ENCODE measurements at places on chromosomes 7 and 10.

DNA sequence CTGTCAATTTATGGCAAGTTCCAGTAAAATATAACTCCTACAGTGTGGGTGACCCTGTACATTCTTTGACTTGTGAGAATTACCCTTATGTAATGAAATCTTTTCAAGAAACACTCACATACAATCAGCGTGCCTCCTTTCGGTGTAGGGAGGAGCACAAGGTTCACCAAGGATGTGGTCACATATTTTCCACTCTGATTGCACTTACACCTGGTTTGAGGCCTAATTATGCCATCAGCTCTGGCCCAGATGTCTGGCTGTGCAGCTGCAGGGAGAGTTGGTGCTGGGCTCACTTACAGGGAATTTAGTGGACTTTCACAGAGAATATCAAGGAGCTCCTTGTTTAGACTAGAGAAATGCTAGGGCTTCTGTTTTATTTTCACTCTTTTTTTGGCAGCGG is 146.0 kb upstream of the STEAP4 start:
- DNase-seq, result no peak

GRCh38 chr7:109092268-109092667 is 522.6 kb downstream of the DNAJB9 start:
- DNase-seq, result no peak

DNA sequence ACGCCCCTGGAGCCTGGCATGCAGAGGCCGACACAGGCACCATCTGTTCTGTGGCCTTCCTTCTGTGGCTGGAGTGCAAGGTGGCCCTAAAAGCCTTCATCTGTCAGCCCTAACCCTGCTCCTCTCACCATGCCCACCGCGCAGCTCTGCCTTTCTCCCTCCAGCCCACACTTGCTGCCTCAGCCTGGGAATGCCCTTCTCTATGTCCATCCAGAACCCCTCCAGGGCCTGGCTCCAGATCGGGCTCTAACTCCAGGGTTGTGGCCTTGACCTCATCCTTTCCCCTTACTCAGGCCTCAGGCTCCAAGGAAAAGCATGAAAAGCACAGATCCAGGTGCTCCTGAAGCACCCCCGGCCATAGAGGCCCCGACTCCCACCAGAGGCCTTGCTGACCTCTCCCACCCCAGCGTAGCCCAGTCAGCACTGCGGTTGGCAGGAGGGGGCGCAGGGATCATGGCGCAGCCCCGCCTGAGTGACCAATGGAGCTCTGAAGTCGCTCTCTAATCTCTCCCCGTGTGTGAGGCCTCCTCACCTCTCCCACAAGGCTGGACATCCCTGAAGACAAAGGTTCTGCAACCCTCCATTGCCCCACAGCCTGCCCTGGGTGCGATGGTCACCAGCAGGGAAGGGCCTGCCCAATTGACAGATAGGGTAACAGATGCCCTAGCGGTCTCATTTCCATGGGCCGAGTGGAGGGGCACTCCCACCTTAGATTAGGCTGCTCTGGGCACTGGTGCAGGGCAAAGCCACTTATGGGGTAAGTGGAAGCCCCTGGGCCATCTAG is 9.2 kb downstream of the ZCCHC24 start:
- DNase-seq, result no peak

- DNase-seq, result no peak
These were observed 544.1 kb downstream of the HTR7 start for GRCh38 chr10:90313576-90314325.

DNA sequence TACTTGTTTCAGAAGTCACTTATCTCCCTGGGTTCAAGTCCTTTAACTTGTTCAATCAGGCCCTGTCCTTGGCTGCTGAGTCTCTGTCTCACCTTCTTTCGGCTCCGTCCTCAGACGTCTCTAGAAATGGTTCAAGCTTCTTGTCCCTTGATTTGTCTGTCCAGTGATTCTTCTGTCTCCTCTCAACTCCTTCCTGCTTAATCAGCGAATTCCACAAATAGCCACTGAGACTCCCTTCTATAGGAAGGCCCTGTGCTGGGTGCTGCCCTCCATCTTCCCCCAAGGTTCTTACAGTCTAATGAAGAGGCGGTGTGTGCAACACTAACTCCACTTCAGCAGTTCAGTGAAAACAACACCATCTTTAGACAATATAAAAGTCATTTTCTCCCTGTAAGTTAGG is 12.7 kb downstream of the FAM241B start:
- no peak for DNase-seq

DNA sequence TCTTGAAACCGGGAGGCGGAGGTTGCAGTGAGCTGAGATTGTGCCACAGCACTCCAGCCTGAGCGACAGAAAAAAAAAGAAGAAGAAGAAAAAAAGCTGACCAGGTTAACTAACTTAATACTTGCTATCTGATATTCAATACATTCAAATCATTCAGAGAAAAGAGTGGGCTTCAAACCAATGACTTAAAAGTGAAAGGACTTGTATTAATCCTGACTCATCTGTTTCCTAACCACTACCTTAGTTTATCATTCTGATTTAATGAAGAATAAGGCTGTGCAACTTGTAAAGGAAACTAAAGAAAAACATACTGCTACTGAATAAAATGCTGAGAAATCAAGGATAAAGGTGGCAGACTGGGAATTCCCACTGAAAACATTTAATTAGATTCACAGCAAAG is 128.4 kb downstream of the NRBF2 start:
- DNase-seq, result no peak

GRCh38 chr7:28960071-28960840 is 2.1 kb upstream of the TRIL start:
- DNase-seq, result no peak

DNA sequence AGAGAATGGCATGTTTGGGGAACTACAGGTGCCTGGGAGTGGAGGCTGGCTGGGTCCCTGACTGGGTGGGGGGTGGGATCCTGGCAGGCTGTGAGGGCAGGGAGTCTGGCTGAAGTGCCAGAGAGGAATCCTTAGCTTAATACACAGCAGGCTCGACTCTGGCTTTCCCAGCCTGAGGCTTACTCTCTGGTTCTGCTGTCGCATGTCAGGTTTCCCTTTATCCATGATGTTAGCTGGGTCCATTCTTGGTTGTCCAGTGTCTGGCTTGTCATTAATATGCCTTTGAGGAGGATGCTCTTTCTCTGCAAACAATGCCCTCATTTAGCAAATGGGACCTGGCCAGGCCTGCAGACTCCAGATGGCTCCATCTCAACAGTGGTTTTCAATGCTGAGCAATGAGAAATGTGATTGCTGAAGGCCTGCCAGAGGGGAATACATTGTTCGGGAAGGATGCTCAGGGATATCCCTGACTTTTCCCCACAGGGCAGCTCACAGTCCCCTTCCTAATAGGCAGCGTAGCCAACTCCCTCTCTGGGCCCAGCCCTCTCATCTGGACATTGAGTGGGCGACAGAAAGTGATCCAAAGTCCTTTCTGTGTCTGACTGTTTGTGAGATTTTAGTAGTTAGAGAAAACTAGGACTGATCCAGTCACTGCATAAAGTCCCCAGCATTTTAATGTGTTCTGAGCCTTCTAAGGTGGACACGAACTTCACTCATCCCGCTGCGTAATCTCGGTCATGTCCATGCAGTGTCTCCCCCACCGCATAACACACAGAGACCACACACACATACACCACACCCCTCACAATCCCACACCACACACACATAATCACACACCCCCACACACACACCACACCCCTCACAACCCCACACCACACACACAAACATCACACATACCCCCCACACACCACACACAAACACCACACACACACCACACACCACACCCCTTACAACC is 124.9 kb downstream of the ANLN start:
- no peak for DNase-seq

DNA sequence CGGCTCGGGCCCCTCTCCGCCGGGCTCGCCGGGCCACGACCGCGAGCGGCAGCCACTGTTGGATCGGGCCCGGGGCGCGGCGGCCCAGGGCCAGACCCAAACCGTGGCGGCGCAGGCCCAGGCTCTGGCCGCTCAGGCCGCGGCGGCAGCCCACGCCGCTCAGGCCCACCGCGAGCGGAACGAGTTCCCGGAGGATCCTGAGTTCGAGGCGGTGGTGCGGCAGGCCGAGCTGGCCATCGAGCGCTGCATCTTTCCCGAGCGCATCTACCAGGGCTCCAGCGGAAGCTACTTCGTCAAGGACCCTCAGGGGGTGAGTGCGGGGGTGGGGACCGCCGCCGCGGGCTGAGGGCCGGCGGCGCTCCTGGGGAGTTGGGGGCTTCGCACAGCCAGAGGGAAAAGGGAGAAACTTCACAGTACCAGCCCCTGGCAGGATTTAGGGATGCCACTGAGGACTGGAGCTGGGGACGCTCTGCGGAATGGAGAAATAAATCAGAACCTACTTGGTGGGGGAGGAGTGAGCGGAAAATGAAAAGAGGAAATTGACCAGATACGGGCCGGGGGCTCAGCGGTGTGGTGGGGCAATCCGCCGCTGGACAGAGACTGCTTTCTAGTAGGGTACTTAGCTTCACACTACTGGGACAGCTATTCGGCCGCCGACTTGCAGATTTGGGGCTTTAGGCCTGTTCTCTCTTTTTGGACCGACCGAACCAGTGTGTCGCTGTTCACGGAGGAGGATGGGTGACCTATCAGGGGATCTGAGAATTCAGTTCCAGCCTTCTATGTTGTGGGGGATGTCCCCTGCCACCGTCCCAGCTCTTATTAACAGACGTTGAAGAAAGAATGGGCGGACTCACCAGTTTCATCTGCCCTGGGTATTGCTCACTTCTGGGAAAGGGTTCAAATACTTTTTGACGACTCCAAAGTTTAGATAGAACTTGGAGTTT is 669 bp downstream of the PI4K2A start:
- peak; percentile 44 for DNase-seq
